ENCODE measurements at places on chromosomes 7 and 10.

GRCh38 chr10:99621454-99622251 is 1.4 kb upstream of the SLC25A28 start:
- DNase-seq: no peak

GRCh38 chr10:100996678-100997359 is 2.8 kb upstream of the LZTS2 start:
- DNase-seq: no peak

DNA sequence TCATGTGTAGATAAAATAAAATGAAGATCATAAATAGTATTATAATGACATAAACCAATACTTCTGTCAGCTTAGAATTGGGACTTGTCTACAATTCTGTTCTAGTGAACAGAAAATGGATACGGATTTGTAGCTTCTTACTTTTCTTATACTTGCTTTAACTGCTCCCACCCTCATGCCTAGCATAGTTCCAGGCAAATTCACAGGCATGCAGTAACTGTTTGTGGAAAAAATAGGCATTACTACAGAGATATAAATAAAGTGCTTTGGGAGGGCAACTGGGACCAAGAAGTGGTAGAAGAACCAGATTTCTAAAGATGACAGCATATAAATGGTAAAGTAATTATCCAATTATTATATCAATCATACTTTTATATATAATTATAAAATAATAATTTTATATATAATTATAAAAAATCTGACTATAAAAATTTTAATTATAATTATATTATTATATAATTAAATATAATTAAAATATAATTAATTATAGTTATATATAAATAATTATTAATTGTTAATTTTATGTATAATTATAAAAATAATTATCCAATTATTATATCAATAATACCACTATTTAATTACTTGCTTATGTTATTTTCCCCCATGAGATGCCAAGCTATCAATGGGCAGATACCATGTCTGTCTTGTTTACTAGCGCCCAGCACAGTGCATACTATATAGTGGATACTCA is 144.1 kb downstream of the NOC3L start:
- no peak for DNase-seq

DNA sequence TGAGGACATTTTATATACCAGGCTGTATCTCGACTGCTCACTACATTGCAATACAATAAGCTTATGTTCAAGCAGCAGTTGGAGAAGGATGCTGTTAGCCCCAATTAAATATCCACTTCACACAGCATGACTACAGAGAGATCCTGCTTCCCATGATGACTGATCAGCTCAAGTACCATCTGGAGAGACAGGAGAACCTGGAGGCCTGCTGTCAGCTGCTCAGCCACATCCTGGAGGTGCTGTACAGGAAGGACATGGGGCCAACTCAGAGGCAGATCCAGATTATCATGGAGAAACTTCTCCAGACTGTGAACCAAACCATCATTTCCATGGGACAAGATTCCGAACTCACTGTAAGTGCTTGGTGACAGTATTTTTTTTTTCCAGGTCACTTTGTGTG is 22.5 kb downstream of the RNF133 start:
- DNase-seq: no peak

- DNase-seq: no peak
These were observed 16.3 kb upstream of the SRGN start for GRCh38 chr10:69071610-69072009.

- DNase-seq: no peak
These were observed 8.8 kb downstream of the CALD1 start for GRCh38 chr7:134788191-134788590.

DNA sequence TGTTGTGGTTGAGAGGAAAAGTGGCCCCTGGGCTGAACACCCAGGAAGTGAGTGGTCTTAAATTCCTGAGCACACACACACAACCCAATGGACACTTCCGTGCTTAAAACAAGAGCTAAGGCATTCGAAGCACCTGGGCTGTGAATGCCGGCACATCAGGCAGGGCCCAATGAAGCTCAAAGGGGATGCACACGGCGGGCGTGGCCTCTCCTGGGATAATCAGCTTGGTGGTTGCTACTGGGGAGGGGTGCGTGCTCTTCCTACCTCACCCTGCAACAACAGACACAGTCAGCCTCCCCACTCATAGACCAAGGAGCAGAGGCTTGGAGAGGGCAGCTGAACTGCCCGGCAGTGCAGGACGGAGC is 115.0 kb upstream of the TCERG1L start:
- no peak for DNase-seq

- DNase-seq: no peak
These were observed 22.6 kb downstream of the ZNF786 start for GRCh38 chr7:149067869-149068268.

GRCh38 chr7:149552799-149553198 is 55.2 kb upstream of the ZNF746 start:
- no peak for DNase-seq

GRCh38 chr7:64876792-64877713 is 26.0 kb upstream of the ZNF273 start:
- no peak for DNase-seq

DNA sequence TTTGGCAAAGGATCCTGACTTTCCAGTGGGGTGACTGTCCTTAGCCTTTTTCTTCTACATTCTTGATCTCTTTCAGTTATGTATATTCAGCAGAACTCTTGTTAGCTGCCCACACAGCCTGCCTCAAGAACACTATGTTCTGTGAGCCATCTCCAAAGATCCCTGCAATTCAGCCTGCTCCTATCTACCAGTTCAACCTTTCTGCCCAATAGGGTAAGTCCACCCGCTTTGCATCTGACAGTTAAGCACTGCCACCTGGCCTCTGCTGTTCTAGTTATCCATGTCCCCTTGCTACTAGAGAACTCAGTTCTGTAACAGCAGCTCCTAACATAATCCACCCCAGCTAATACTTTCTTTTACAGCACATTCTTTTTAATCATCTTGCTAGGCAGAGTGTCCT is 13.5 kb downstream of the OR9A2 start:
- DNase-seq: no peak

DNA sequence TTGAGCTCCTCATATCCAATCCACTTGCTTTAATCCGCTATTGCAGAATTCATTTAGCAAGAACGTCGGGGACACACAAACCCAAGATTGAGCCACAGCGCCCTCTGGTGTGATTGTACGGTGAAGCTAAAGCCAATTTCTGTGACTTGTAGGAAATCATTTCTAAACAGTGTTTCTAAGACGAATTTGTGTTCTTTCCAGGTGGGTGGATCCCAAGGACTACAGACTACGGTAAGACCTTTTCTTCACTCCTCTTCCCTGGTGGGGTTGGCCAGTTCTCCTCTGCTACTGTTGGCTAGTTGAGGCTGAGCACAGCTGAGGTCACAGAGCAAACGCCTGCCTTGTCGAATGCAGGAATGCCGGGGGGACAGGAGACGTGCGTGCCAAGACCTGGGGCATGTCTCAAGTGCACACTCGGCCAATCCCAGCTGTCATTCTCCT is 5.2 kb downstream of the DMBT1 start:
- peak; percentile 79 for DNase-seq

GRCh38 chr10:100811752-100812750 is 66.7 kb downstream of the PAX2 start:
- no peak for DNase-seq

- DNase-seq: no peak
These were observed 56.1 kb downstream of the MKI67 start for GRCh38 chr10:128070161-128070560.

GRCh38 chr10:11446864-11447263 is 164.6 kb downstream of the USP6NL start:
- DNase-seq: no peak

- DNase-seq: no peak
These were observed 10.8 kb upstream of the SLC25A28 start for GRCh38 chr10:99630991-99631390.

DNA sequence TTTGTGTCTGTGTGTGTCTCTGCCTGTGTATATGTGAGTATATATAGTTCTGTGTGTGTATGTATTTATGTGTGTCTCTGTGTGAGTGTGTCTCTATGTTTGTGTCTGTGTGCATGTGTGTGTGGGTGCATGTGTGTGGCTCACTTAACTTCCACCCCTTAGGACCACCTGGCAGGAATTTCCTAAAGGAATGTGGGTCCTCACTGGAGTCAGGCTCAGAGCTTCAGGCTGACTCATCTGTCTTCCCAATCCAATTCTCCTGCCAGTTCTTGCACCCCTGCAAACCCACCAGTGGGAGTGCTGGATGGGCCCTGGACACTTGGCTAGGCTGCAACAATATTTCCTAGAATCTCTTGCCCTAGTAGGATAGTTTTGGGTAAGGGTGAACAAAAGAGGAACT is 70.2 kb upstream of the GRB10 start:
- no peak for DNase-seq

GRCh38 chr7:112145206-112145605 is 61.0 kb downstream of the DOCK4 start:
- no peak for DNase-seq

GRCh38 chr10:89805599-89806013 is 104.2 kb downstream of the KIF20B start:
- no peak for DNase-seq

DNA sequence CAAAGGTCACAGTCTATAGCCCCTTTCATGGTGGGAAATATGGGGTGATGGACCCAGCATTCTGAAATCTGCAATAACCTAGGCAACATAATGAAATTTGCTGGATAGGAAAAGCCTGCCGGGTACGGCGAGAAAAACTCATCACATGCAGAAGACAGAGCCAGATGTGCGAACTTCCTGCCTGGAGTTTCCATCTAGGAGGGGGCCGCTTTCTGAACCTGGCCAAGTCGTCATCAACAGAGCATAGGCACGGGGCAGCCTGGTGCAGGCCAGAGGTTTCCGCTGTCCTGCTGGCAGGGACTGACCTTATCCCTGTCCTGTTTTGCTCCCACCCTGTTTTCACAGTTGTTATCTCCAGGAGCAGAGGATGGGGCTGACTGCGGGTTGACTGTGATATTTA is 27.4 kb downstream of the CCDC3 start:
- no peak for DNase-seq

DNA sequence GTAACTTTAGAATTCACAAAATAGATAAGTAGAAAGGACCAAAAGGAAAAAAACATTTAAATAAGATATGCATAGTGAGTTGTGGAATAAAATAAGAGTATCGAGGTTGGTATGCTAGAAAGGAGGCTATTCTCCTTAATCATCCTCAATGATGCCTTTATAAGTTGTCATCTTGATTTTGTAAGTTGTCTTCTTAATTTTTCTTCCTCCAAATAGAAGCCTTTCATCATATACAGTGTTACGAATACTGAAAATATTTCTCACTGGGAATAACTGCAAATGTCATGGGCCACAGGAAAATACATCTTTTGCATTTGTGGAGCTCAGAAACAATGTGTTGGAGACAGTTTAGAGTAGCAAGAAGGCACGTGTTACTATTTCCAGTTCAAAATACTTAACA is 31.5 kb upstream of the PRTFDC1 start:
- no peak for DNase-seq

DNA sequence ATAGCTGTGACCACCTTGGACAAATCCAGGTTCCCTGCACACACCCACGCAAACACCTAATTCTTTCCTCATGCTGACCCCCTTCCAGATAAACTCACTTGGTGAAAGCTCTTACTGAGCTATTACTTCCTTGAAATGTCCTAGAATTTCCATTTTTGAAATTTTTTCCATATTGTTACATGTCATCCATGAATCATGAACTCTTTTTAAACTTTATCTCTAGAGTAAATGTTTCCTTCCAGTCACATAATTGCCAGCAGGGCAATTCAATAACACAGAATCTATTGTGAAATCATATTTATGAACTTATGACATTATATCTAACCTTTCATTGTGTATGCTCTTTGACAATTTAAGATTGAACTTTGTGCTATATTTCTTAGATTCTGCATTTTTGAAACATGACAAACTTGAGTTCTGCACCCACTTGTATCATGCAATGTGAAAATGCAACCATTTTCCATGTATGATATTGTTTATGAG is 26.8 kb upstream of the FGL2 start:
- no peak for DNase-seq

GRCh38 chr10:80488539-80489066 is 34.5 kb downstream of the TSPAN14 start:
- no peak for DNase-seq

DNA sequence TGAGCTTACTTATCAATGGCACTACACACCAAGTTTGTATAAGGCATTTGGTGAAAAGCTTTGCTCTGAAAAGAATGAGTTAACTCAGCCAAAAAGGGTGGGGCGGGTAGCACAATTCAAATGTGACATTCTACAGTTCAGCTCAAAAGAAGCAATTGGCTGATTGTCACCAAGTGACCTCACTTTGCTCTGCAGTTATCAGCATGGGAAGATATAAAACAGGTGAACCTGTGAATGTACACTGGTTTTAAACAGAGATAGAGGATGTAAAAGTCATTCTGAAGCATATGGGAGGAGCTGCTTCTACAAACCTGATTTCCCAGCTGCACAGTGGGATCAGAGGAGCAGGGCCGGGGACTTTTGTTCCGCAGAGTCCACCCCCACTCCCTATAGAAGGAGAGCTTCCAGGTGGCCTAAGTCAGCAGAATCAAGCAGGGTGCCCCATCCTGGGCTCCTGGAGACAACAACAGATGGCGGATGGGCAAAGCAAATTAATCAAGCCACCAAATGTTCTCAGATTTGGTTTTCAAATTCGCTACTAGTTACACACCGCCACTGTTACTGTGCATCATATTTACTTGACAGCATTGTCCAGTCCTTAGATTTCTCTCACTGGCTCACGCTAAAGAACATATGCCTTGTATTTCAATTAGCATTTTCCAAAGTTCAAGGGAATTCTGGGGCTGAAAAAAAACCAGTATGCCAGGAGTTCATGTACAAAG is 27.5 kb upstream of the NPVF start:
- no peak for DNase-seq

DNA sequence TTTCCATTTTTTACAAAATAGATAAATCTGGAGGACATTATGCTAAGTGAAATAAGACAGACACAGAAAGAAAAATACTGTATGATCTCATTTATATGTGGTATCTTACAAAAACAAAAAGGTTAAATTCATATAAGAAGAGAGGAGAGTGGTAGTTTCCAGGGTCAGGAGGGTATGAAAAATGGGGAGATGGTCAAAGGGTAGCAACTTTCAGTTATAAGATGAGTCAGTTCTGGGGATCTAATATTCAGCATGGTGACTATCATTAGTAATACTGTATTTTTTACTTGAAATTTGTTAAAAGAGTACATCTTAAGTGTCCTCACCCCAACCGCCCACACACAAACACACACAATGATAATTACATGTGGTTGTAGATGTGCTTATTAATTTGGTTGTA is 1250.1 kb downstream of the SORCS1 start:
- no peak for DNase-seq

DNA sequence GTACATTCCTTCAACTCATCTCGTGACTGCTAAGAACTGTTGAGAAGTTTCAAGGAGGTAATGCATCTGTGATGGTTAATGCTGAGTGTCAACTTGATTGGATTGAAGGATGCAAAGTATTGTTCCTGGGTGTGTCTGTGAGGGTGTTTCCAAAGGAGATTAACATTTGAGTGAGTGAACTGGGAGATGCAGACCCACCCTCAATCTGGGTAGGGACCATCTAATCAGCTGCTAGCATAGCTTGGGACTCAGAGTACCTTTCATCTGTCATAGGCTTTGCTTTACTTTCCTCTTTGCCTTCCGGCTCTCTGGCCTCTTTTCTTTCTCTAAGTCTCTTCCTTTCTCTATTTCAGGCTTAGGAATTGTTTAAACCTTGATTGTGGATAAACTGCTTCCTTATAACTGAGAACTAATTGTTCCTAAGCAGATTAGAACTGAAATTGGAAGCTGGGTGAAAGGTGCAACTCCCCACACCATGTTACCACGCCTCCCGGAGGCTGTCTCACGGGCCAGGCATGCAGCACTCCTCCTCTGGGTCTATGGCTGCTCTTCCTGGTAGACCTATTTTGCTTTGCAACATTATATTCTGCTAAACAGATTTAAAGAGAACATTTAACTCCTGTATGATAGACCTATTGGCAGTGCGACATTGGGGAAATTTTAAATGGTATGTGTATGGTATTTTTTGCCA is 298.2 kb downstream of the CCSER2 start:
- DNase-seq: no peak
